NCI-H2081 treated with DMSO at 0.1 percent for 48 hours (cell line): ENCODE measurements at places on chromosomes 13 and 19.

GRCh38 chr13:114194853-114195252, 15.8 kb downstream of the CFAP97D2 start:
- DNase-seq: no peak

- no peak for DNase-seq
Observed at GRCh38 chr13:48782429-48782840, 128.7 kb downstream of the CYSLTR2 start.

DNA sequence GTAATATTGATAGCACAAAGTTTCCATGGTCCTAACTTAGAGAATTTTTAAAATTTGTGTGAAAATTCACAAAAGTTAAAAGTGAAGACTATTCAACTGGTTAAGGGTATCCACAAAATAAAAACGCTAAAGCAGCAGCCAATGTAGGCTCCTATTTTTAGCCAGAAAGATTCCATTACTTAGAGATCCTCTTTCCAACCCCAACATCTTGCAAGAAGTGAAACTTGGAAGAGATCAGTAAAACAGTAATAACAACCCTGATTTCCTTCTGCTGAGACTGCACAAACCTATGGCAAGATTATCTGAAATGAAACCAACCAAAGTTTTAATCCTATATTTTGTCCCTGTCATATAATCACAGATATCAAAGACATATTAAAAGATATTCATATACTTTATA, 8.5 kb downstream of the TBC1D4 start:
- no peak for DNase-seq

DNA sequence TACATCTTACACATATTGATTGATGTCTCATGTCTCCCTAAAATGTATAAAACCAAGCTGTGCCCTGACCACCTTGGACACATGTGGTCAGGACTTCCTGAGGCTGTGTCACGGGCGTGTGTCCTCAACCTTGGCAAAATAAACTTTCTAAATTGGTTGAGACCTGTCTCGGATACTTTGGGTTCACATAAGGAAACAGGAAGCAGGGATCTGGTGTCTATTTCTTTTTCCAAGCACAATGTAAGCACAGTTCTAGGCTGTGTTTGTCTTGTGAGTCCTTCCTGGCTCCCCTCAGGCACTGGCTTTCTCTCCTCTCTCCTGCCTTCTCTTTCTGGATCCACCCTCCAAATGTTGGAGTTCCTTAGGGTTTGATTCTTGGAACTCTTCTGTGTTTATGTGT, 27.6 kb upstream of the TPT1 start:
- no peak for DNase-seq

- no peak for DNase-seq
Observed at GRCh38 chr13:108597943-108598342, 31.5 kb upstream of the MYO16 start.

DNA sequence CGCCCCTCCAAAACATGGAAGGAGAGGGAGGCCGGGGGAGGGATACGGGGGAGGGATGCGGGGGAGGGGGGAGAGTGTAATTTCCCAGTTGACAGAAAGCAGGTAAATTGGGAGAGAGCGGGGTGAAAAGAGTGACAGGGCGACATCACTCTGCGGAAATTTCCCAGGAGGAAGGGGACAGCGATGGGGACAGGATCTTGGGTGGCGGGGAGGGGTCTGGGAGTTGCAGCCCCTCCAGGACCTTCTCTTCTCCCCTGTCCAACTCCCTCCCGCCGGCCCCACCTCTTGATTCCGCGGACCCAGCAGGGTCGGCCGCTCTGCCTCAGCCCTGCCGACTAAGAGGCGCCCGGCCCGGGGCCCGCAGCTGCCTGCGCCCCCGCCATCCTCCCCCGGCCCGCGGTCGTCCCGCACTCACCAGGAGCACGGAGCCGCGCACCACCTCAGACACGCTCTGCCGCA, 108.0 kb upstream of the DOCK9 start:
- no peak for DNase-seq

- no peak for DNase-seq
Observed at GRCh38 chr13:94033830-94034642, 445.4 kb downstream of the DCT start.

DNA sequence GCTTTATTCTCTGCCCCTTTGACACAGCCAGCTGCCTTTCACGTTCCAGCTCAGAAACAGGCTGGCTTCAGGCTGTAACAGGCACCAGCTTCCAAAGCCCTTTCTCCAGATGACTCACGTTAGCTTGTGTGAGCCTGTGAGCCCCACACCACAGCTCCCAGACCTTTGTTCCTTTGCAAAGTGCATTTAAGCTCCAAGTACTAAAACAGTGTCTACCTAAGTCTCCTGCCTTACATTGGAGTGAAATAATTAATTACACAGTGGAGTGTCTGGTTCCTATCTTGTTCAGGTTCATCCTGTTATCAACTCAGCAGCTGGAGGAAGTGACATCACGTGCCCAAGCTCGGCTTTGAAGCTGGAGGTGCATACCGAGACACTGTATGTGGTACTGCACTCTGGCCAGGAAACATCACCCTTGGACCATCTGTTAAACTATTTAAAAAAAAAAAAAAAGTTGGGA, 475.8 kb downstream of the FOXO1 start:
- no peak for DNase-seq

DNA sequence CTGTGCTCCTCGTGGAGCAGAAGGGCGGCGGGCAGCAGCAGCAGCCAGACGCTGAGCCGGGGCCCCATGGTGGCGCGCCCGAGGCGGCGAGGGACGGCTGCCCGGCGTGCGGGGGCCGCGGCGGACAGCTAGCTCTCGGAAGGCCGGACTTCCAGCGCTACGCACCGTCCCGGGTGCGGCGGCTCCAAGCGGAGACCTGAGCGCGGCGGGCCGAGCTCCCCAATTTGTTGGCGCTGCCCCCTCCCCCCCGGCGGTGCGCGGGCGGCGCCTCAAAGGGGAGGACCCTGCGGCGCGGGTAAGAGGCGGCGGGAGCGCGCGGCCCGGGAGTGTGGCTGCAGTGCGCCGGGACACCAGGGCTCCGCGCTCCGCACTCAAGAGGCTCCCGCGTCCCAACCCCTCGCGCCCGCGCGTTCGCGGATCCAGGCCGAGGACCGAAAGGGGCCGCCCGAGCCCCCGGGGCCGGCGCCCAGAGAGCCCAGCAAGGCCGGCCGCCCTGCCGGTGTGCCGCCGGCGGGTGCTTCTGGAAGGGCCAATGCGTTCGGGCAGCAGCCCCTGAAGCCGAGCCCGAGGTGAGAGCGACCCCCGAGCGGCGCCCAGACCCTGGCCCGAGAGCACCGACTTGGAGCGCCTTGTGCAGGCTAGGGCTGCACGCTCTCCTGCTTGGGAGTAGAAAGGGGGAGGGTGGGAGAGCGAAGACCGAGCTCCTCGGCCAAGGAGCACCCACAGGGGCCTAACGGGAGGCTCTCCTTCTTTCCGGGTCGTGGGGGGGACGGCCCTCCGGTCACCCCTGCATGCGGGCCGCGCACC, at the start of the genes COL4A1 and COL4A2:
TSS of gene COL4A1 (minus strand) at position 198 of the 807 bp plus-strand sequence. CDS start at position 68, 130 bp downstream.
TSS of gene COL4A2 (plus strand) at position 325 of the 807 bp plus-strand sequence. CDS start 620 bp downstream, outside the sequence.
- DNase-seq: no peak

GRCh38 chr13:40706439-40706838, 40.0 kb upstream of the FOXO1 start:
- no peak for DNase-seq
